ENCODE measurements at places on chromosomes 7 and 10.
A peak's percentile ranks its signal among the peaks of the same experiment; 100 is the strongest.

DNA sequence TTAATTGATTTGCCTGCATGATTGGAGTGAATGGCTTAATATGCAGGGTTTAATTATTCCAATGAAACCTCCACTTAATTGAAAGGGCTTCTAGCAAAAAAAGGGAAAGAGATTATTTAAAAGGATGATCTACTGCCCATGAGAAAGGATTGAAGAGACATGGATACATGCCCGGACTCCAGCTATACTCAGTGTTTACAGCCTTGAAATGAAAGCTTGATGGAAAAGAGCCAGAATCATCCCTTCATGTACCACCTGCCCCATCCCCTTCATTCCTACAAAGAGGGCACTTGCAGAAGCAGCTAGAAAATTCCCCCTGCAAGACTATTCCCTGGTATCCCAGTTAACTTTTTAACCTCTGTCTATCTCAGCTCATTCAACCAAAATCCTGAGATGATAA lies 78.4 kb downstream of the CARD11 start:
- DNase-seq, result no peak

DNA sequence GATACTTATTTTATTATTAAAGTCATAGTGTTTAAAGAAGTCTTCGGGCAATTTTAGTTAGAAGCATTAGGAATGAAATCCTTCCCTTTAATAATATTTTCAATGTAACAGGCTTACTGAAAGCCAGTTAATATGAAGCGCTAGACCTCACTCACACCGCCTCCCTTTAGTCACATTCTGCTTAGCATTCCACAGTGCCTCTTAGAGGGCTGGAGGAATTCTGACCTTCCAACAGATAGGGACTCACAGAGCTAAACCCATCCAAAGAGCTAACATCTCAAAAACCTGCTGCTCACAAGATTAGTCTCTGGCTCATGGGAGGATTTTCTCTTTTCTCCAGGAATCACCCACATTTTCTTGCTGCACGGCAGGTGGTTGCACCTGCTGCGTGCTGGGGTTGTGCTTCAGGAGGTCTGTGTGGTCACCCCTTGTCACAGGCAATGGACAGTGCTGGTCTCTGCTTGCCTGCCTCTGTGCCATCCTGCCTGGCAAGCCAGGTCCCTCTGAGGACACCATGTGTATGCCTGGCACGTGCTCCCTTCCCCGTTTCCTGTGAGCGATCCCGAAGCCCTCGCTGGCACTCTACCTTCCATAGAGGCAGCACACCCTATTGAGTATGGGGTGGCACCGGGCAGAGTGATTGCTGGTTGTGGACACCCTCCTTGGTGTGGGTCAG lies 91.8 kb downstream of the KLF6 start:
- DNase-seq, result no peak

- no peak for DNase-seq
Measured at GRCh38 chr10:72242675-72243074, 26.6 kb upstream of the ASCC1 start.

GRCh38 chr10:45422866-45423659 lies 49.0 kb downstream of the ALOX5 start:
- no peak for DNase-seq

DNA sequence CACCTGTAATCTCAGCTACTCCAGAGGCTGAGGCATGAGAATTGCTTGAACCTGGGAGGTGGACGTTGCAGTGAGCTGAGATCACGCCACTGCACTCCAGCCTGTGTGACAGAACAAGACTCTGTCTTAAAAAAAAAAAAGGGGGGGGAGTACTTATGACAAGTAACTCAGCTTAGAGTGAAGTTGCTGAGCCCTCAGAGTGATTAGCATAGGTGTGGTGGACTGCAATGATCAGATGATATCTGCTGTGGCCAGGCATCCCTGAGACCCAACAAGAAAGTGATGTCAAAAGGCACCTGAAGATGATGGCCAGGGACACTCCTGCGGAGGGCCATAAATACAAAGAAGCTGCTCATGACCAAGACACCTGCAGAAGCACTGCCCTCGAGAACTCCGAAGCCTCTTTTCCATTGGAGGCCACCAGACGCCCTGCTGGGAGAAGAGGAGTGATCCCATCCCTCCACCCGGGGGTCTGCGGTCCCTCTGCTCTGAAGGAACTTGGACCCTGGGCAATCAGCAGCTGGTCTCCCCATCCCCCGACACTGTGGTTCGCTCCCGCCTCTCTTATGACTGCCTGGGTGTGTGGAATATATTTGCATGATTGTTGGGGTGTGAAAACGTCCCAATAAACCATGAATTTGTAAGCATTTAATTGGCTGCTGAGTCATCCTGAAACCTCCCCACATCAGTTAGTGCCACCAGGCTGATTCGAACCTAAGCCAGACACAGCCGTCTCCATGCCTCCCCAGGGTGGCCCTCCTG lies 46.0 kb downstream of the RASGEF1A start:
- DNase-seq, result no peak

GRCh38 chr7:40805361-40805760 lies 670.6 kb downstream of the SUGCT start:
- DNase-seq, result no peak

GRCh38 chr7:11831736-11832495 lies at the start of gene THSD7A:
TSS of gene THSD7A (minus strand) at chr7:11832198. CDS start at chr7:11831946, 252 bp downstream.
- peak; percentile 6 for DNase-seq

DNA sequence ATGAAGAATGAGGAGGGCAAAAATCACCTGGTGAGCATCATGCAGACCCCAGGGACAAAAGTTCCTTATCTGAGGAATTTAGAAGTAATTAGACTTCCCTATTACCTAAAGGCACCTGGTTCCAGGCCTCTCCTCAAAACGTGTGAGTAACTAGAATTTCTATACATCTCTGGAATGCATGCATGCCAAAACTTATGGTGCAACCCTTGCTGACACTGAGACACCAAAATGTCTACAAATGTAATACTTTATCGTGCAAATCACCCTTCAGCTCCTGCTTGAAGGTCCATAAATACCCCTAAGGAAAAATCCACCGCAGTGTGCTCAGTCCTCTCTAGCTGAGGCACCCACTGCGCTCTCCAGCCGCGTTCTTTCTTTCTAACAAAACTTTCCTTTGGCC lies 84.2 kb downstream of the PAXIP1 start:
- no peak for DNase-seq

DNA sequence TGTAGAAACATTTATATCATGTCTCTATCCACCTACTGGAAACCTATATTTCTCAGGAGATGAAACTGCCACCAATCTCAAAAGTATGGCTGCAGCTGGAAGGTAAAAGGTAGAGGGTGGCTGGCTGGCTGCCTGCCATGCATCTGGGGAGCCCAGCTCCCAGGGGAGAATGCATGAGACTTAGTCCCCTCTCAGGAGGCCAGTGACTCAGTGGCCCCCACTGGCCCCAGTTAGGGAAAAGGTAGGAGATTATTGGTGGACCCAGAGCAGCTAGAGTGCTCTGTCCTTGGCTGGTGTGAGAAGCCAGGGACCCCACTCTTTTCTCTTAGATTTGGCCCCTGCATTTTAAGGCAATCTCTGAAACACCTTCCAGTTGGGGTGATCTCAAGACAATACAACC lies 6.8 kb upstream of the NKX2-3 start:
- no peak for DNase-seq

All from CD8-positive, alpha-beta memory T cell (primary cell).